Glutamatergic neuron (in vitro differentiated cells): ENCODE measurements at places on chromosomes 4 and X. TPM values are rescaled to one million over a fixed set of nuclear protein-coding genes. Genes with fewer than 3 reads are reported as not detected.
A peak's percentile ranks its signal among the peaks of the same experiment; 100 is the strongest.

DNA sequence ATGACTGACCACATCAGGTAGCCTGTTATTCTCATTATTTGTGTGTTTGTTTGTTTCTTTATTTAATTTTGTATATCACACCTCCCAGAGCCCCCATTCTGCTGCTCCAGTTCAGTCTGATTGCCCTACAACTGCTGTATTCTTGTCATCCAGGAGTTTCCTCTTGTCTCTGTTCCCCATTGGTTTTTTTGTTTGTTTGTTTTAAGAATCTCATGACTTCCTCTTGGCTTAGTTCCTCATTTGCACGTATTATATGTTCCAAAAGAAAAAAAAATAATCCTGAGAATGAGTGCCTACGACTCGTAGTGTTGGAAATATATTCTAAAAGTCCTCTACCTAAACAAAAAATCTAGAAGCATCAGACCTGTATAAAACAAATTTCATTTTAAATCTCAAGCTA lies 142.3 kb upstream of the SLIT2 start:
- H3K36me3 ChIP-seq, result no peaks in the 10 kb centered on the region
- no peak overlapping the region for H3K27ac ChIP-seq
- no peak overlapping the region for H3K4me3 ChIP-seq
- no peaks in the 10 kb centered on the region for H3K4me1 ChIP-seq
- H3K27me3 ChIP-seq, result peaks cover 1% of the 10 kb centered on the region
- no peak for DNase-seq

DNA sequence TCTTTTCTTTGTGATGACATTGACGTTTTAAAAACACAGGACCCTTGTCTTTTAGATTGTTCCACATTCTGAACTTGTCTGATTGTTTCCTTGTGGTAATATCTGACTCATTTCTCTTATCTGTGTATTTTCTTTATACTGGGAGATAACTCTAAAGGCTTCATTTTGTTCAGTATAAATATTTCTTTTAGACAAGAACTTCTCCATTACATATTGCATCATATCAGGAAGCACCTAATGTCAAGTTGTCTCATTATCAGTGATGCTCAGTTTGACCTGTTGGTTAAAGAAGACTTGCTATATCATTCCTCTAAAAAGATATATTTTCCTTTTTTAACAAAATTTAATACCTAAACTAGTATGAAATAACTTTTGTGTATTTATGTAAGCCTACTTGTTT lies 152.3 kb upstream of the BMP3 start:
- no peak for DNase-seq
- H3K27me3 ChIP-seq, result no peaks in the 10 kb centered on the region
- no peak overlapping the region for H3K27ac ChIP-seq
- no peaks in the 10 kb centered on the region for H3K4me1 ChIP-seq

DNA sequence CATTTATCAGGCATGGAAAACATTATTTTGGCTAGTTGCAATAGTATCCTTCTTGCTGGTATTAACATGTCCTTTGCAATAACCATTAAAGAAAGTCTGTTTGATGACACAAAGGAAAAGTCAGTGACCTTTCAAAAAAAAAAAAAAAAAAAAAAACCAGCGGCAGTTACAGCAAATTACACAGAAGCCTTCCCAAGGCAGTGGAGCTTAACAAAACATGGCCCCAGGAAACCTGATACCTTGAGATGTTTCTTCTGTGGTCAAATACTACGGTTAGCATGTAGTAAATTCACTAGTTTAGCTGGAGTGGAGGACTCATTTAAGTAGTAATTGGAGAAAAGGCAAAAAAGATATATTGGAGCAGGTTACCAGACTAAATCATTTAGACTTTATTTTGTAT lies 359.1 kb downstream of the DACH2 start:
- no peak for DNase-seq
- no peak overlapping the region for H3K4me3 ChIP-seq
- H3K4me1 ChIP-seq, result no peaks in the 10 kb centered on the region
- no peaks in the 10 kb centered on the region for H3K27me3 ChIP-seq
- H3K36me3 ChIP-seq, result no peaks in the 10 kb centered on the region
- no peak overlapping the region for H3K27ac ChIP-seq

- no peaks in the 10 kb centered on the region for H3K4me1 ChIP-seq
- H3K4me3 ChIP-seq, result no peak overlapping the region
- H3K27ac ChIP-seq, result no peak overlapping the region
- no peaks in the 10 kb centered on the region for H3K36me3 ChIP-seq
These were observed 56.0 kb downstream of the TASL start for GRCh38 chrX:30521440-30522182.

DNA sequence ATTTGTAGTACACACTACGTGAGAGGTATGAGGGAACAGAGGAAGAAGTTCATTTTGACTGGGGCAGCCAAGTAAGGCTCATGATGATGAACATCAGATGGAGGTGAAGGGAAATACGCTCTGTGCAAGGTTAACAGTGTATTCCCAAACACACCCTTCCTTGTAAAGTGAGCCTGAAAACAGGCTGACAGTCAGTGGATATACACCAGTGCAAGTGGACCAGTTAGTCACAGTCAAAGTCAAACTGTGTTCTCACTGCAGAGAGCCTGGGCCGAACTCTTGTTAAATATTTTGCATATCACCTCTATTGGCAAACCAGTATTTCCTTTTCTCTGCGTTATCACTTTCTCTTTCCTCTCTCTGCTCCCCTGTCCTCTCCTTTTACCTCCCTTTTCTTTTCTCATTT lies 23.4 kb upstream of the RHOH start:
- no peak overlapping the region for H3K27ac ChIP-seq
- H3K36me3 ChIP-seq, result no peaks in the 10 kb centered on the region
- peaks cover 4% of the 10 kb centered on the region for H3K4me1 ChIP-seq
- DNase-seq, result no peak
- H3K27me3 ChIP-seq, result peaks cover 2% of the 10 kb centered on the region
- no peak overlapping the region for H3K4me3 ChIP-seq

DNA sequence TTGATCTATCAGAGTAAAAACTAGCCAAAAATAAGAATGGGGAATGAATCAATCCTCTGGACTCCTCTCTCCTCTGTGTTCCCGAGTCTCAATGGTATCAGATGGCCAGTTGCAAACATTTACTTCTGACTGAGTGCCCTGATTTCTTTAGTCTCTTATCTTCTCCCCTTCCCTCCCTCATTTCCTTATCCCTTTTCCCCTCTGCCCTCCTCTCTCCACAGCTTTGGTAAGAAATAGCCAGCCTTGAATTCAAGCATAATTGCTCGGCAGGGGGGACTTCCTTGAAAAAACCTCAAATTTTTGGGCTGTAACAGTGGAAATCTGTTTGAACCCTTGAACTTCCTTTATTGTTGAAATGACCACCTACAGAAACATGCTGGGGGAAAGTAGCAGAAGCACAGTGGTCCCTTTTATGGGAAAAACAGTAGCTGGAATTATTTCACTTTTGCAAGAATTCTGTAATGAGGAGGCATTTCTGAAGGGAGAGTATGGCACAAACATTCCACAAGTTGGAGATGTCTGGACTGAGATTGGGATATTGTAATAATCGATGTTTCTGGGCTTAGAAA lies 40.3 kb downstream of the NHS start:
- H3K36me3 ChIP-seq, result no peaks in the 10 kb centered on the region
- H3K4me3 ChIP-seq, result no peak overlapping the region
- H3K27me3 ChIP-seq, result peaks cover 5% of the 10 kb centered on the region
- H3K4me1 ChIP-seq, result peaks cover 3% of the 10 kb centered on the region
- no peak overlapping the region for H3K27ac ChIP-seq

- DNase-seq, result no peak
- peaks cover 21% of the 10 kb centered on the region for H3K4me1 ChIP-seq
- peak overlapping the region; percentile 80 for H3K27ac ChIP-seq
- peaks cover 3% of the 10 kb centered on the region for H3K27me3 ChIP-seq
- H3K4me3 ChIP-seq, result no peak overlapping the region
These were observed 82.6 kb downstream of the SORBS2 start for GRCh38 chr4:185729391-185729804.

DNA sequence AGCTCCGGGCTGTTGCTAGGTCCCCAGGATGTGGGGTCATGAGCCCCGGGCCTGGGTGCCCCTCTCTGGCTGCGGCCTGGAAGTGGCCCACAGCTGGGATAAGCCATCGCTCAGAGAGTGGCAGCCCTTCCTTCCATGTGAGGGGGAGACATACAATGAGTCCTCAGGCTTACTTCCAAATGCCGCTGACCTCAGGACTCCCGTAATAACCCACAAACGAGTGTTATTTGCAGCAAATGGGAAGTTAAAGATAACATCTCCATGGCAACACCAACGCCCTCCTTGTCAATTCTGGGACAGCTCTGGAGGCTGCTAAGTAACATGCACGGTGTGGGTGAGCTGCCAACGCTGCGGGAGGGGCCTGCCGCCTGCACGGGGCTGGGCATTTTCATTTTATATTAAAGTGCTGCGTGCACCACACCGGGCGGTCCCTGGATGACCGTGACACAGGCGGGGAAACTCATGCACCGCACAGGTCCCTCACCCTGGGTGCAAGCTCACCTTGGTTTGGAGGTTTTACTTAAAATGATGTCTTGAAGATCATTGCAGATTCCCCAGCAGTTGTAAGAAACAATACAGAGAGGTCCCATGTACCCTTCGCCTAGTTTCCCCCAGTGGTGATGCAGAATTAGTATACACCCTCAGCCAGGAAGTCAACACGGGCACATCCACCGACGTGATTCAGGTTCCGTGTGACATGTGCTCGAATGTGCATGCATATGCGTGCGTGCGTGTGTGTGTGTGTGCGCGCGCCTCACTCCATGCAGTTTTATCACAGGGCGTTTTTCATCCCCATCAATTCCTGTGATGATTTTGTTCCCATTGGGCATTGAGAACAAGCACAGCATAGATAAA lies 79.4 kb downstream of the ABLIM2 start:
- H3K4me3 ChIP-seq, result no peak overlapping the region
- no peaks in the 10 kb centered on the region for H3K36me3 ChIP-seq
- H3K27ac ChIP-seq, result no peak overlapping the region
- no peak for DNase-seq

Gene P2RY4
- 0.27 TPM for total RNA-seq

Gene CD38
- 0.37 TPM for total RNA-seq

DNA sequence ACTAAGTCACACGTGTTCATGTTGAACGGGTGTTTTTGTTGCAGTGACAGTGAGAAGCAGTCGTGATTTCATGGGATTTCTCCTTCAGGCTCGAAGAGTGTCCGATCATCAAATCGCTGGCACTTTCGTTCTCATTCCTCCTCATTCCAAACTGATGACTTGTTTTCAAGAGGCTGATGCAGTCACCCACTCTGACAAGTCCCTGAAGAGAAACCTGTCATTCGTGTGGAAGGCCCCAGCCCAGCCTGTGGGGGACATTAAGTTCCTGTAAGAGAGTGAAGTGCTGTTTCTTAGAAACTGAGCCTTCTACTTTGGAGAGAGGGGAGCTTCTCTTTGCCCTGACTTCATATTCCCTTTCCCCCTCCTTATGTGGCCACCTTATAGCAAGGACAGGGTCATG lies 8.0 kb downstream of the REELD1 start:
- H3K36me3 ChIP-seq, result no peaks in the 10 kb centered on the region
- H3K4me1 ChIP-seq, result peaks cover 21% of the 10 kb centered on the region
- H3K4me3 ChIP-seq, result no peak overlapping the region
- no peak overlapping the region for H3K27ac ChIP-seq

DNA sequence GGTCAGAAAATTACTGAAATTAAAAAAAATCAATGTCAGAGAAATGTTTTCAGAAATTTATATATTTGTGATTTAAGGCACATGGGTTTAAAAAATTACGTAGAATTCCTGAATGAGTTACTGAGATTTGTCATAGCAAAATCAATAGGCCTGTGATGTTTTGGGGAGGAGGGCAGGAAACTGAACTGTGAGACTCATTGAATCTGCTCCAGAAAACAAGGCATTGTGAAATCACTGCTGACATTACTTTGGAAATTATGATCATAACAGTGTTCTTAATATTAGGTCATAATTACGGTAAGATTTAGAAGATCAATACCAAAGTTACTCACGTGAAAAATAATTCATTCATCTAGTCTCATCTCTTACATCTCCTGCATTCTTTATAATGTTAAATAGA lies 5.3 kb downstream of the FGF5 start:
- peaks cover 17% of the 10 kb centered on the region for H3K27me3 ChIP-seq
- H3K27ac ChIP-seq, result no peak overlapping the region
- no peaks in the 10 kb centered on the region for H3K36me3 ChIP-seq

Gene SPANXC
- not detected for total RNA-seq

Gene RPS6KA6
- total RNA-seq, result 36.0 TPM

Gene TLL1
- total RNA-seq, result 0.15 TPM

Gene VEGFC
- total RNA-seq, result not detected

DNA sequence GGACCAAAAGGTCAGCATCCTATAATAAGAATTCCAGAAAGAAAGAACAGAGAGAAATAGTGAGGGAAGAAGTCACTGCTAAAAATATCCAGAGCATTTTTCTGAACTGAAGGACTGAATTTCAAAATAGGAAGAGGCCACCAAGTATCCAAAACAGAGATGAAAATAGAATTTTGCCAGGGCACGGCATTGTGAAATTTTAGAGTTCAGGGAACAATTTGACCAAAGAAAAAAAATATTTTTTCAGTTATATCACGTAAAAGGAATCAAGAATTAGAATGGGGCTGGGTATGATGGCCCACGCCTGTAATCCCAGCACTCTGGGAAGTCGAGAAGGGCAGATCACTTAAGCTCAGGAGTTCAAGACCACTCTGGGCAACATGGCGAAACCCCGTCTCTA lies 65.4 kb downstream of the FGFBP1 start:
- H3K36me3 ChIP-seq, result peaks cover 3% of the 10 kb centered on the region
- no peaks in the 10 kb centered on the region for H3K4me1 ChIP-seq
- DNase-seq, result no peak
- no peak overlapping the region for H3K4me3 ChIP-seq
- H3K27ac ChIP-seq, result no peak overlapping the region

GRCh38 chr4:122747883-122748282 lies 15.4 kb downstream of the BBS12 start:
- H3K36me3 ChIP-seq, result no peaks in the 10 kb centered on the region
- no peak overlapping the region for H3K27ac ChIP-seq
- H3K4me3 ChIP-seq, result no peak overlapping the region
- H3K4me1 ChIP-seq, result no peaks in the 10 kb centered on the region
- no peaks in the 10 kb centered on the region for H3K27me3 ChIP-seq
- no peak for DNase-seq

GRCh38 chr4:124964251-124964650 lies 251.7 kb upstream of the ANKRD50 start:
- H3K4me3 ChIP-seq, result no peak overlapping the region
- peaks cover 2% of the 10 kb centered on the region for H3K27me3 ChIP-seq
- no peak overlapping the region for H3K27ac ChIP-seq
- DNase-seq, result no peak
- H3K4me1 ChIP-seq, result no peaks in the 10 kb centered on the region
